NCI-H1417 treated with DMSO at 0.1 percent for 48 hours (cell line): ENCODE measurements at places on chromosomes 4 and X.

- DNase-seq, result no peak
Observed at GRCh38 chr4:174654634-174655033, 132.3 kb upstream of the HPGD start.

GRCh38 chr4:114729068-114729738, 130.6 kb downstream of the UGT8 start:
- no peak for DNase-seq

DNA sequence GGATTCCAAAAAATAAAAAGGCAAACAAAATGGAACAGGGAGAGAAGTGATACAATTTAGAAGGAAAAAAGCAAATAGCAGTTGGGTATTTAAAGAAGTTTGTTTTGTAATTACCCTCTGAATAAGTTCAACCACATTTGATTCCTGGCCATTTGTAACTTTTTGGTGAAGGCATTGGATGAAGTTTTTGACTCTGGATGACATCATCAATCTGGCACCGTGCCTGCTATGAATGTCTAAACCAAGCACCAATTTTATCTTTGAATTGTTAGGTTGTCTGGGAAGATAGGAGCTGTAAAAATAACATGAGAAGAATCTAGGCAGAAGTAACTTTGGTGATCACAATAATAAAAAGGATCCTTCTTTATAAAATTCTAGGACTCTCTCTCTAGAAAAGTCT, 29.5 kb downstream of the TMPRSS11A start:
- DNase-seq, result no peak

- DNase-seq, result no peak
Observed at GRCh38 chr4:176413171-176413570, 93.4 kb downstream of the SPCS3 start.

GRCh38 chrX:30735839-30736238, 82.6 kb downstream of the GK start:
- no peak for DNase-seq

GRCh38 chr4:185110375-185110823, 32.7 kb upstream of the SLC25A4 start:
- DNase-seq, result no peak

DNA sequence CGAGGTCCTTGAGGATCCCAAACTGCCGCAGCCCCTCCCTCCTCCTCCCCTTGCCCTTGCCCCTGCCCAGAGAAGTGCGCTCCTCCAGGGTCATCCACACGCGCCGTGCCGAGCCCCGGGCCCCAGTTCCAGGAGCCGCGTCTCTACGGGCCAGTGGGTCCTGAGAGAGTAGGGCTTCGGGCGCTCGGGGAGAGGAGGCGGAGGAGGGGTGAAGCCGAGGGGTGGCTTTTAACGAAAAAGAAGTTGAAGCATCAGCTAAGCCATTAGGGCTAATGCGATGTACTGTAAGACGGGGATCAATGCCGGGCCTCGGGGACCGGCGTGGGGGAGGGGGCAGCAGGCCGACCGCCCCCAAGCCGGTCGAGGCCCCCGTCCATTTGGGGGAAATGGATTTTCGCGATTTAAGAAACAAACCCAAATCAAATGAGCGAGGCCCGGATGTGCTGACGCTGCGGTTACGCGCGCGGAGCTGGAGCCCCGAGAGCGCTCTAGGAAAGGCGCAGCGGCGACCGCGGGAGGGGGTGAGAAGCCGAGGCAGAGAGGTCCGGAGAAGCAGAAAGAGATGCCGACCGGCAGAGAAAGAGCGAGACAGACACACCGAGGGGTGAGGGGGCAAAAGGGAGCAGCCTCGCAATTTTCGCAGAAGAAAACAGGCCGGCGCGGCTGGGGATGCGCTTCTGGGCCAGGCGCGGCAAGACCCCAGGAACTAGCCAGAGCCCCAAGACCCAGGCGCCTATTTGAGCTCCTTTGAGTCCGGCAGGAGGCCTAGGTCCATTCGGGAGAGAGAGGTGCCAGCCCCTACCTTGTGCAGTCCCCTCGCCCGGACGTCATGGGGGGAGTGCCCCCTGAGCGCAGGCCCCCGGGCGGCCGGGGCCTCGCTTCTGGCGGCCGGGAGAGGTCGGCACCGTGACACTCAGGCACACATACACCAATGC, 13.6 kb downstream of the HMX1 start:
- no peak for DNase-seq

GRCh38 chrX:29662101-29662500, 553.3 kb upstream of the MAGEB2 start:
- DNase-seq, result no peak

DNA sequence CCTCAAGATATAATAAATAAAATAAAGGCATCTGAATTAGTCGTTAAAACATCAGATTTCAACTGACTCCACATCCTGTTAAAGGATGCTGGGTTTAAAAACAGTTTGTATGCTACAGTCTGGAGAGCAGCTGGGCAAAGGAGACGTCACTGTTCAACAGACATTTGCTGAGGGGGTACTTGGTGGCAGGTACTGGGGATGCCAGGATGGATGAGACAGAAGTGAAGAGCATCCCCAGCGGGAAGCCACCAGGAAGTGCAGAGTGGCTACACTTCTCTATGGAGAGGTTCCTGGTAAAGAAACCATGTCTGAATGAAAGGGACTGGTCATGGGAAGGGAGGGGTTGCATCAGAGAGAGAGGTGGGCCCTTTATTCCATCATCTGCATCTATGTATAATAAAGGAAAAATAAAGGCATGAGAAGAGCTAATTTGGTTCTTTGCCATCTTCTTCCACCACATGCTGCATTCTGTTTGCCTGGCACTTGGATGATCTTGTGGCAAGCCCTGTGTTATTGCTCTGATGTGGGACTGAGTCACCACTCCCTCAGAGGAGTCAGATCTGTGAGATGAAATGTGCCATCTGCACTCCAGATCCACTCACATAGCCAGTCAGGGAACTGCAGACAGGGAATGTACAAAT, 145.0 kb downstream of the SOWAHB start:
- no peak for DNase-seq

DNA sequence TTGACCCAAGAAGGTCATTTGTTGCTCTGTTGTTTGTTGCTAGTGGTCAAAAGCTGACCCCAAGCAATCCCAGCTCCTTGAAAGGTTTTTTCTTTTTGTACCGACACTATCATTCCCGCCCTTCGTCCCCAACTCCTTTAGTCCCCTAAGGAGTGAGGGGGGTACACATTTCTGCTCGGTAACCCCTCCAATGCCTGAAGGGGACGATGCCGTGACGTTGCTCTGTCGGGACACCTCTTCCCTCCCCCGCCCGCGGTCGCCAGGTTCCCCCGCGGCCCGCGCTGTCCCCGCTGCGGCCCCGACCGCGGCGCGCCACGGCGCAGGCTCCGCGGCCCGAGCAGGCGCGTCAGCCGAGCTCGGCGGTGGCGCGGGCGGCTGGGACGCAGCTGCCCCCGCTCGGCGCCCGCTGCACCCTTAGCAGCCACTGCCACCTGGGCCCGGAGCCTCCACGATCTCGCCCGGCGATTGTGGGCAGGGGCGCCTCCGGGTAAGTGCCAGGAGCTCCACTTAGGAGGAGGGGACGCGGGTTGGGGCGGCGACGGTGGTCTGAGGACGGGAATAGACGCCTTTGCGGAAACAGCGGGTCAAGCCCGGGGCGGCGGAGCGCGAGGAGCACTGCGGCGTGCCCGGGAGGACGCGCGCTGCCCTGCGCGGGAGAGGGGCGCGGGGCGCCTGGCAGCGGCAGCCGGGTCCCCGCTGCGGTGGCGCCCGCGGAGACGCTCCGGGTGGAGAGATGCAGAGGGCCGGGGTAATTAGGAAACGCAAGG, at the start of gene GLRB:
TSS of gene GLRB (plus strand) at position 340 of the 767 bp plus-strand sequence. CDS start 1,875 bp downstream, outside the sequence.
- DNase-seq, result no peak

DNA sequence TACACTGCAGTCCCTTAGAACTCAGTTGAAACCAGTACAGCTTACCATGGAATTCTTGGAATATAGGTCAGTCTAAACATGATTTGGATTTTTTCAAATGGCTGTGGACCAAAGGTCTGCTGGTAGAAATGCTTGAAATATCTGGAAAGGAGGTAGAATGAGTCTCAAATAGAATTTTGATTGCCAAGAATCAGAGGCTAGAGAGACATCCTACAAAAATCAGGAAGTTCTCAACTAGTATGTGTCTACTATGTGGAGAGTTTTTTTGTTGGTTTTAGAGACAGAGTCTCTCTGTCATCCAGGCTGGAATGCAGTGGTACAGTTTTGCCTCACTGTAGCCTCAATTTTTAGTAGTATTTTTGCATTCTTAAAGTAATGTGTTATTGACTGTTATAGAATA, 53.6 kb downstream of the PAQR3 start:
- DNase-seq, result no peak

GRCh38 chr4:139950568-139950967, 203.4 kb downstream of the MAML3 start:
- DNase-seq, result no peak

DNA sequence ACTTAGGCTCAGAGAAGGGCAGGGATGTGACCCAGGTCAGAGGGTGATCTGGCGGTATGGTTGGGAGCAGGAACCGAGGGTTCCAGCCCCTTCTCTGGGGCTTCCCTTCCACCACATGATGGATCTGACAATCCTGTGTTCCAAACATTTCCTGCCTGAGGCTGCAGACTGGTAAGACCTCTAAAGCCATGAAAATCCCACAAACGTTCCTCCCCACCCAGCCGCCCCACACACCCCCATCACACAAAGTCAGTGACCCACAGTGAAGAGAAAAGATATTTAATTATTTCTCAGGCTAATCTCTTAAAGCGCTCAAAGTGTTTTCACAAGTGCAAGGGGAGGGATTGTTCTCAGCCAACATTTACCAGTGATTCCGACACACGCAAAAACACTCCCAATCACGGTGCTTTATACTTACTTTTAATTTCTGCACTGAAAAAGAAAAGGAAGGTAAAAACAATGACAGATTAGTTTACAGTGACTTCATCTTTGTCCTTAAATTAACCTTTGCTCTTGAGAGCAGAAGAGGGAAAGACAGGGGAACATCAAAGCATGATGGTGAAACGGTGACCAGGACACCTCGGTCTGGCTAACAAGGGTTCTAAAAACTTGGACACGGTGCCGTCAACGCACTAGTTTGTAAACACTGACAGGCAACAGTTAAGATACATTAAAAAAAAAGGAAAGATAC, 42.4 kb downstream of the WDR1 start:
- no peak for DNase-seq

GRCh38 chr4:95761871-95762270, 78.0 kb upstream of the PDHA2 start:
- no peak for DNase-seq

DNA sequence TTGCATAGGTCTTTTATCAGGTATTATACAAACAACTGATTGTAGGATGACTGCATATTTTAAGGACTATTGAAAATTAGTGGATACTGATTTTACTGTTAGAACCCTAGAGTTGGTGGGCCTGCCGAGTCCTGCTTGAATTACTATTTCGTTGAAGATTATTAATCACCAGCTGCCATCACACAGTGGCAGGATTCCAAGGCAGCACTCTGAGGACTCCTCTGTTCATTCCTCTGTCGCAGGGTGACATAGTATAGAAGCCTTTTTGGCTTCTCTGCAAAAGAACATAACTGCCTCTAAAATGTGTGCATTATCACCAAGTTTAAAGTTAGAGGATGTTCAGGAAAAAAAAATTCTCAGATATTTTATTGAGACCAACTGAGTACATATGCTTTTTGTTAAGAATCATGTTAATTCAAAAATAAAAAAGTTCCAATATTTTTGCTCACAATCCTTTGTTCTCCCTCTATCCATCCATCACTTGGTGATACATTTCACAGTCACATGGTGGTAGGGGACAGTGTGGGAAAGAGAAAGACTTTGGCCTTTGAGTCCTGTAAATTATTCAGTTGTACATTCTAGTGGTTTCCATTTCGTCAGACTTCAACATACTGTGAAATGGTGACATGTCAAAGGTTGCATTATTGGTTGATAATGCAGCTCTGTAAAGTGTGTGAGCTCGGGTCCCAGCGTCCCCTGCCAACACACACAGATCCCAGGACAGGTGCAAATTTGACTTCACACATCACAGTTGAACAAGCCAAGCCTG, 332.5 kb downstream of the GRID2 start:
- no peak for DNase-seq

- no peak for DNase-seq
Observed at GRCh38 chrX:12753366-12753765, 37.8 kb upstream of the PRPS2 start.

GRCh38 chr4:138669479-138670315, 345.9 kb upstream of the NOCT start:
- DNase-seq, result no peak

- no peak for DNase-seq
Observed at GRCh38 chr4:153005899-153006381, 69.8 kb downstream of the FHDC1 start.

- DNase-seq, result no peak
Observed at GRCh38 chrX:154748712-154749339, 2.1 kb downstream of the GAB3 start.

DNA sequence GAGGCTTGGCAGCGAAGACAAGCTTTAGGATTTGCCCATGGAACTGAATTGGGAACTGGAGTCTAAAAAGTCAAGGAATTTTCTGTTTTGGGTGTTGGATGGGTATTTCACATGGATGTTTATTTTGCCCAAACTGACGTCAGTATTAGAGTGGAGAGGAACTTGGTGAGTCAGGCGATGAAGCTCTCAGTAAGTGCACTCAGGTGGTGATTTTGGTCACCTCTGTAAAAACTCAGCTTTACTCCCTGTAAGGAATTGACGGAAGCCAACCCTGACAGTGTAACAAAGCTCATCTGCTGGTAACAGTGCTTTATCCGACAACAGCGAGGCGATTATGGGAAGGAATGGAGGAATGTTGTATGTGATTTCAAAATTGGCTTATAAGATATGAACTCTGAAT, 77.0 kb upstream of the PGRMC2 start:
- DNase-seq, result no peak

DNA sequence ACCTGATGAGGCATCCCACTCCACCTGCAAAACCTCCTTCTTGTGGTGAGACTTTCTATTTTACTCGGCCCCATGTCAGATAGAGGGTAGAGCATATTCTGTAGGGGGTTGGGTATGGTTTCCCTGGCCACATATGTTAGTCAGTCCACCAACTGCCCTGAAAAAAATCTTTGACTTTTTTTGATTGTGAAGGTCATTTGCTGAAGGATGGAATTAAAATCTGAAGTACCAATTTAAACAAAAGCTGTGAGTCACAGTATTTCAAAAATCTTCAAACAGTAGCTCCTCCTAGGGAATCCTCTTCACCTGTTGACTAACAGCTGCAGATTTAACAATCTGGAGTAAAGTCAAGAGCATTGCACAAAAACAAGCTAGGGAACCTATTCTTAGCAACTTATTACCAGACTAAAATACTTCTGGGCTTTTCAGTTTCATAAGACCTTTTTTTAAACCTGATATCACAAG, 8.0 kb upstream of the CCDC110 start:
- no peak for DNase-seq
